Dermis microvascular lymphatic vessel endothelial cell (primary cell): ENCODE measurements at places on chromosomes 2 and 18.

DNA sequence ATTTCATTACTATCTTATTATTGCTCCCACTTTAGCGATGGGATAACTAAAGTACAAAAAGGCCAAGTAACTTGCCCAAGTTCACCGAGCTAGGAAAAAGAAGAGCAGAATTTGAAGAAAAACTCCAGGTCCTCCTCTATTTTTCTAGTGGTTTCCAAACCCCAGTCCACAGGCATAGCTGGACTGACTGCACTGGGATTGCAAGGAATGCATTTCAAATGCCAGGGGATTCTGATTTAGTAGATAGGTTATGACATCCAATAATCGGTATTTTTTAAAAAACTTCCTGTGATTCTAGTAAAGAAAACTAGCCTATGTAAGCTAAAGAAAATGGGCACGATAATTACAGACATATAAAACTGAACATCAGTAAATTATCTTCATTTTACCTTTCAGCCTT, 62.7 kb upstream of the GALNT5 start:
- no peak for DNase-seq

- no peak for DNase-seq
Measured at GRCh38 chr2:241804326-241805229, 4.4 kb upstream of the NEU4 start.

GRCh38 chr2:140714586-140714985, 1416.2 kb downstream of the LRP1B start:
- no peak for DNase-seq

- peak; percentile 73 for DNase-seq
Measured at GRCh38 chr18:2070631-2071030, 500.7 kb downstream of the METTL4 start.

GRCh38 chr2:176584333-176584732, 315.1 kb downstream of the MTX2 start:
- peak; percentile 36 for DNase-seq

DNA sequence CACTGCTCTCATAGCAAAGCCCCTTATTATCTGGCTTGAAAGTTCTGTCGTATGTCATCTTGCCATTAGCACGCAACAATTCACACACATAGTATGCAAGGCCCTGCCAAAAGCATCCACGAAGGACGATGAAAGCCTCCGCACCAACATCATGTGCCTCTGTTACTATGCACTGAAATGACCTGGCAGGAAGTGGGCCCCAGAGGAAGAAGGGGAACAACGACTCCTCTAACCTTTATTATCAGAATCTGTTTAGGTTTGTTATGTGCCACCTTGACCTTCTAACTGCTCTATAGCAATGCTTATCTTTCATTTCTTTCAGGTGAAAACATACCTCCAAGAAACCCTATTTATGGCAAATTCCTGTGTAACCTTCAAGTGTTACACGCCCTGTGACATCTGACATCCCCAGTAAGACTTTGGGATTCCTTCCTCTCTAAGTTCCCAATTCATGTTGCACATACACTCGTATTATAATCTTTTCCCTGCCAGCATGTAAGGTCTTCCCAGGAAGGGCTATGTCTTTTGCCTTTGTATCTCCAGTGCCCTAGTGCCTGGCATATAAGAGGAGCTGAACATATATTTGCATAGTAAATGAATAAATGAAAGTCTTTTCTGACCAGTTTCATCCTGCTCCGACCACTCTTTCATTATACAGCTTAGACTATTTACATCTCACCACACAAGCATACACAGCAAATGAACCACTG, 7.0 kb upstream of the NDUFV2 start:
- peak; percentile 30 for DNase-seq

DNA sequence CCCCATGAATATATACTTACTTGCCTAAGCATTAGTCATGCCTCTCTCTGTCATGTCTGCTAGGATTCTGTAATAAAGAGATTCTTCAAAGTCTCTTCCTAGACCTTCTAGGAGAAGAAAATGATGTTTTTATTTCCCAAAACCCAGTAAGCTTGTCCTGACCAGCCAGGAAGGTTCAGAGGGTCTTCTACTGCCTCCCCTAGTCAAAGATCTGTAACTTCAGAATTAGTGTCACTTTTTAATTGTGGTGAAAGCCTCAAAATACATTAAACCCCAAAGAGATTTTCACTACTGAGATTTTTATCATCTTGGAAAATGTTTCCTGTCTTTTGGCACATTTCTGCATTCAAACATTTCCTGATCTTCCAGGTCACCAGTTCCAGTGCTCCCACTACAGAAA, 232.9 kb upstream of the STK17B start:
- DNase-seq, result peak; percentile 51

DNA sequence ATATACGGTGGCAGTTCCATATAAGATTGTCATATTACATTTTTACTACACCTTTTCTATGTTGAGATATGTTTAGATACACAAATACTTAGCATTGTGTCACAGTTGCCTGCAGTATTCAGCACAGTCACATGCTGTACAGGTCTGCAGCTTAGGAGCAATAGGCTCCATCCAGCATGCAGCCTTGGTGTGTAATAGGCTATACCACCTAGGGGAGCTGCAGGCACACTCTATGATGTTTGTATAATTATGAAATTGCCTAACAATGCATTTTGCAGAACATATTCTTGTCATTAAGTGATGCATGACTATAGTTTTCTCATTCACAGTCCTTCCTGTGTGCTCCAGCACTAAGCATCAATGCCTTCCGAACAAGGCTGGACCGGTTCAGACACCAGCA, 133.4 kb downstream of the NDUFA10 start:
- DNase-seq, result no peak

DNA sequence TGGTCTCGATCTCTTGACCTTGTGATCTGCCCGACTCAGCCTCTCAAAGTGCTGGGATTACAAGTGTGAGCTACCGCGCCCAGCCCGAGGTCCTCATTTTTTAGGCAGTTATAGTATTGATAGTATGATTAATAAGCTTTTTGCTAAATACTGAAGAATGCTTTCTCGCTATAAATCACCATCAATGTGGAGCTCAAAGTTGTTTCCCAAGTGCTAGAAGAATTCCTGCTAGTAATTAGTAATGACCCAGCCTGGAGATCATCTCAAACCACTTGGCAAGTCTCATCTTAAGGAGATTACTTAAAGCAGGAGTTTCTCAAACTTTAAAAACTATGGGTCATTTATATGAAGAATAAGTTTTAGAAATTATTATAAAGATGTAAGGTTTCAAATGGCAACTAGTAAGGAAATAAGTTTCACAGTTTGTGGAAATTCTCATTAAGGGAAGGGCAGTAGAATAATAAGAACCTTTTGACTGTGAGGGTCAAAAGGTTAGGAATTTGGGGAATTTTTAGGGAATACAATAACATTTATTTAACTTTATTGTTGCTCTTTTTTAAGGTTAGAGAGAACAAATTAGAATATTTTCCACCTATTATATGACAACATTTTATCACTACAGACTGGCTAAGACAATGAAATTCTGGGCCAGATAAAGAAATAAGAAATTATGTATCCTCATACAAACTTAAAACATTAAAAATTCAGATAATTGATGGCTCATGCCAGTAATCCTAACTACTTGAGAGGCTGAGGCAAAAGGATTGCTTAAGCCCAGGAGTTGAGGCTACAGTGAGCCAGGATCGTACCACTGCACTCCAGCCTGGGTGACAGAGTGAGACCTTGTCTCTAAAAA, 148.6 kb upstream of the MAP3K20 start:
- DNase-seq, result no peak

DNA sequence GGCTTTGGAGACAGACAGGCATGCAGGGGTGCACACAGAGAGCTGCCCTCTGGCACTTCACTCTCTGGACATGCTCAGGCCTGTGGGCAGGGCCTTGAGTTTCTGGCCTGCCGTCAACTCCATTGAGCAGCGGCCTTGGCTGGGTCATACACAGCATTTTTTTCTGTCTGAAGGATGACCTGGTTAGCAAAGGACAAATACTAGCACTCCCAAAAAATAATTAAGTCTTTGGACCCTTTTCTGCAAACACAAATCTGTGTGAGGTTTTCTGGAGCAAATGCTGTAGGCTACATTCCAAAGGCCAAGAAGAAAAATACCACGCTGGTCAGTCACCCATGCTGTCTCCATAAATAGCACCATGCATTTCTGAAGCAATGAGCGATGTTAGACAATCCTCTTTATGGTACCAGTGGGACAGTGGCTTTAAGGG, 124.7 kb upstream of the CTAGE1 start:
- DNase-seq, result no peak

- DNase-seq, result peak; percentile 56
Measured at GRCh38 chr2:20419007-20419576, 27.8 kb upstream of the RHOB start.

DNA sequence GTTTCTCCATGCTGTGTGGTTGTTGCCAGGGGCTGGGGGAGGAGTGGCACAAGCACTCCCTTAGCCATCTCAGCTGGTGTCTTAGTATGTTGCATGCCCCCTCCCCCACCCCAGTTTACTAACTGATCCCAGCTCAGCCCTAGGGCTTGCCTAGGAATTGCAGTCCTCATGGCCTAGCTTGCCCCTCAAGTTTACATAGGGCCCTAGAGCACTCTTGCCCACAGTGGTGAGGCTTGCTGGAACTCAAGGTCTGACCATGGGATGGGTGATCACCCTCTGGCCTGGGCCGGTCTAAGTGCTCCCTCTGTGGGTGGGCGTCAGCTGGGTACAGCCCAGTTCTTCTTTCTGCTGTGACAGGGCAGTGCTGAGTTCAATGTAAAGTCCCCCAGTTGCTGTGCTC, 156.1 kb upstream of the PIEZO2 start:
- no peak for DNase-seq

DNA sequence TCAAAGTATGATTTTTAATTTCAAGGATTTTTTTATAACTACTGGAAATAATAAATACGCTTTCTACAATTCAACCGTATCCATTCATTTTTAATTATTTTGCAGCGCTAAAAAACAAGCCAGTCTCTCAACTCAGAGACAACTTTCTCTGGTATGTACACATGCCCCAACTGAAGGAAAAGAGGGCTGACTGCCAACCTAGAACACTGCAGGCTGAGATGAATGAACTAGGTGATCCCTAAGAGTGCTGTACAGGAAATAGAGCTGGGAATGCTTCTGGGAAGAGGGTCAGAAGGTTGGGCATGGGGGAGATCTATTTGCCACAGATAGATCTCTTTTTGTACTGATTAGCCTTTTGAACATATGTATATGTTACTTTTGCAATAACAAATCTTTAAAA, 460.1 kb downstream of the NR4A2 start:
- no peak for DNase-seq

DNA sequence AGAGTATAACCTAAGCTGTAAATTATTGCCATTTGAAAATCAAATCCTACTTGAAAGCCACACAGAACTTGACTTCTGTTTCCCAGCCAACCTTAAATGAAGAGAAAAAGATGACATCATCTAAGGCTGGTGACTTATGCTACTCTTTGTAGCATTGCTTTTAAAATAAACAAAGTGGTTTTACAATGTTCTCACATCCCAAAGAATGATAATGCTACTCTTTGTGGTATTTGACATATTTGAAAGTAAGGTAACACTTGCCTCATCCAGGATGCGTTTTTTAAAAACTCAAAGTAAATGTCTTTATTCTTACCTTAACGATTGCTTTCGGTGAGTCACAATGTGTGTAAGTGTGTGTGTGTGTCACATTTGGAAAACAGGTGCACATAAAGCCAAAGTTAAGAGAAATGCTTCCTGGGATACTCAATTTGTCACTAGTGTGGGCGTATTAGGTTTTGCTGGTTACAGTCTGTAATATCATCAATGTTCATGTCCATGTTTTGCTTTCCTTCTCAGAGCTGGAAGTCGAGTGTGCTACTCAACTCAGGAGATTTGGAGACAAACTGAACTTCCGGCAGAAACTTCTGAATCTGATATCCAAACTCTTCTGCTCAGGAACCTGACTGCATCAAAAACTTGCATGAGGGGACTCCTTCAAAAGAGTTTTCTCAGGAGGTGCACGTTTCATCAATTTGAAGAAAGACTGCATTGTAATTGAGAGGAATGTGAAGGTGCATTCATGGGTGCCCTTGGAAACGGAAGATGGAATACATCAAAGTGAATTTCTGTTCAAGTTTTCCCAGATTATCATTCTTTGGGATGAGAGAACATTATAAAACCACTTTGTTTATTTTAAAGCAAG, 2.6 kb downstream of the PMAIP1 start:
- DNase-seq, result no peak

DNA sequence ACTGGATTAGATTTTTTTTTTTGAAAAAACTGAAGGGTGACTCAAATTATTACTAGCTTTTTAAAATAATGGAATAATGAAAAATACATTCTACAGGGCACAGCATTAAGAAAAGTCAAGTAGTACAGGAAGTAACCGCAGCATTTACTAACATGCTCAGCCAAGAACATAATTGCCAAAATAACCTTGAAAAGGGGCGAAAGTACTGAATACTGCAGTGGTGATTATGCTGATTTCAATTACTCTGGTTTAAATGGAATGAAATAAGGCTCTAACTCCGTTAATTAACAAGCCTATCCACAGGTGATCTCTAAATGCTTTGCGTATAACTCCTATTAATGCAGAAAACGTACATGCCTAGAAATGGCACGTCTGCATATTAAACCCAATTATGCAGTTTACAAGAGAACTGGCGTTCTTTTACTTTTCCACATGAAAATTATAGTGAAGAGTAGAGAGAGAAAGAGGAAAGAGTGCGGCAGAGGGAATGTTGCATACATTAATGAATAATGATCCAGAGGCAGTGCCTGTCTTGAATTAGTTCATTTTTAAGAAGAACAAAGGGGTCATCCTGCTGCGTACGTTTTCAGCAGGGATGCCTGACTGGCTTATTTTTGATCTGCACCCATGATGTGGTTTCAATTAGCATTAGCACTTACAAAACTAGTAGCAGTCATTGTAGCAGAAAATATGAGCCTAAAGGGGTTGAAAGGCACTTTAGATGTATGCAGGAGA, 612.4 kb downstream of the NYAP2 start:
- DNase-seq, result no peak

- DNase-seq, result no peak
Measured at GRCh38 chr2:96159084-96159830, 14.0 kb upstream of the DUSP2 start.

DNA sequence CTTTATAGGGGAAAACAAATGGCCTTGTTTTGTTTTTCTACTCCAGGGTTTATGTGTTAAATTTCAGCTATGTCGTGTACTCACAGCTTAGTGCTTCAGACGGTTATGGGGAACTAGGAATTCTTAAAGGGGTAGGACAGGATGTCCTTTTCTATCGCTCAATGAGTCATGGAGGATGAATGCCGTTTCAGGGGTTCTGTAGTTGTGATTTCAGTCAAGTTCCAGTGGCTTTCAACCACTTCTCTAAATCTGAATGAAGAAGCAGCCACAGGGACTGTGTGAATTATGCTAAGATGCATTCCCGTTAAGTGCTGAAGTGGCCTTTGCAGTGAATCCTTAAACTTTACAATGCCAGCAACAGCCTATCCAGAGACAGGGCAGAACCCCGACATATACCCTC, 1231.7 kb upstream of the ZEB2 start:
- DNase-seq, result no peak

DNA sequence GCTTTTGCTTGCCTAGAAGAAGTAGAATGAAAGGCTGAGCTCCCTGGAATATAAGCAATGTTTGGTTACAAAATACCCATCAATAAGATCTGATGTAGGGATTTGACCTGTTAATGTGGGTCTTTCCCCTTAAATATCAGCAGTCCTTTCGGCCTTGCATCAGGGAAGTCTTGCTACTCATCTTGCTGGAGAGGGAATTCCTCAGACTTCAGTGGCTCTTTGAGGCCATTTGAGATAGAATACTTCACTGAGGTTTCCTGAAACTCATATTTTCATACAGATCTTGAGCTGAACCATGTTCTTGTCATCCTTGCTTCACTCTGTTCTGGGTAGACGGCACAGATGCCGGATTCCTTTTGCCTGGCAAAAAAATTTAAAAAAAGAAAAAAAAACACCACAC, 3.9 kb downstream of the TWIST2 start:
- DNase-seq, result no peak

- DNase-seq, result peak; percentile 94
Measured at GRCh38 chr2:12982149-12982584, 265.4 kb downstream of the TRIB2 start.

GRCh38 chr2:9299161-9300100, 92.8 kb downstream of the ASAP2 start:
- no peak for DNase-seq
